ENCODE measurements at places on chromosomes 5 and 9. TPM values are rescaled to one million over a fixed set of nuclear protein-coding genes. Genes with fewer than 3 reads are reported as not detected.

PCDHB4 gene
- 0.64 TPM for polyA plus RNA-seq

NTRK2 gene
- polyA plus RNA-seq, result not detected

TPRN gene
- 57.0 TPM for polyA plus RNA-seq

LCN1 gene
- not detected for polyA plus RNA-seq

CCDC152 gene
- polyA plus RNA-seq, result 1.6 TPM

ACO1 gene
- 80.2 TPM for polyA plus RNA-seq

SPINK6 gene
- polyA plus RNA-seq, result not detected

SLC6A18 gene
- not detected for polyA plus RNA-seq

SV2C gene
- polyA plus RNA-seq, result not detected

DAB2IP gene
- 39.0 TPM for polyA plus RNA-seq

LOX gene
- polyA plus RNA-seq, result 3.8 TPM

NPR3 gene
- 6.8 TPM for polyA plus RNA-seq

HTR1A gene
- not detected for polyA plus RNA-seq

KCNV2 gene
- polyA plus RNA-seq, result 0.18 TPM

ACTBL2 gene
- not detected for polyA plus RNA-seq

PCDHA9 gene
- polyA plus RNA-seq, result not detected

RASEF gene
- polyA plus RNA-seq, result 14.6 TPM

CYLC2 gene
- not detected for polyA plus RNA-seq

MCC gene
- polyA plus RNA-seq, result 2.5 TPM

SMIM33 gene
- polyA plus RNA-seq, result 0.01 TPM

MBLAC2 gene
- 9.6 TPM for polyA plus RNA-seq

PHF24 gene
- not detected for polyA plus RNA-seq

ENHO gene
- 1.8 TPM for polyA plus RNA-seq
